ENCODE measurements at places on chromosomes 6 and 20.
A peak's percentile ranks its signal among the peaks of the same experiment; 100 is the strongest.

DNA sequence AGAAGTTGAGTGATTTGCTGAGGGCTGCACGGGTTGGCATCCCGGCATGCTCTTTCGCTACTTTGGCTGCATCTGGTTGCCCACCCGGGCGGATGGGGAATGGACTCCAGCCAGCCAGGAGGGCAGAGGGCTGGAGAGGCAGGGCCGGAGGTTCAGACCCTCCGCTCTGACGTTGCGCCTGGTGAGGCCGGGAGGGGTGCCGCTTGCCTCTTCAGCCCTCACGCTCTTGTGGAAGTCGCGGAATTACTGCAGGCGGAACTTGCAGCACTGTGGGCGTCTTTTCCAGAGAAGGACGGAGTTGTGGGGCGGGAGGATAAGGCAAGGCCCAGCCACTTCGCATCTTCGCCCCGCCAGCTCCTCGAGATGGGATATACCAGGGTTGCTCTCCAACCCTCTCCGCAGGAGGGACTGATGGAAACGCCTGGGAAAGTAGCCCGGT lies 656 bp downstream of the RTEL1 start:
- peak; percentile 36 for ATAC-seq

GRCh38 chr20:50318710-50319109 lies 128.1 kb downstream of the CEBPB start:
- no peak for ATAC-seq

GRCh38 chr6:142118925-142119324 lies 13.8 kb upstream of the GJE1 start:
- no peak for ATAC-seq

- no peak for ATAC-seq
Observed at GRCh38 chr6:139852488-139853140, 478.2 kb upstream of the CITED2 start.

DNA sequence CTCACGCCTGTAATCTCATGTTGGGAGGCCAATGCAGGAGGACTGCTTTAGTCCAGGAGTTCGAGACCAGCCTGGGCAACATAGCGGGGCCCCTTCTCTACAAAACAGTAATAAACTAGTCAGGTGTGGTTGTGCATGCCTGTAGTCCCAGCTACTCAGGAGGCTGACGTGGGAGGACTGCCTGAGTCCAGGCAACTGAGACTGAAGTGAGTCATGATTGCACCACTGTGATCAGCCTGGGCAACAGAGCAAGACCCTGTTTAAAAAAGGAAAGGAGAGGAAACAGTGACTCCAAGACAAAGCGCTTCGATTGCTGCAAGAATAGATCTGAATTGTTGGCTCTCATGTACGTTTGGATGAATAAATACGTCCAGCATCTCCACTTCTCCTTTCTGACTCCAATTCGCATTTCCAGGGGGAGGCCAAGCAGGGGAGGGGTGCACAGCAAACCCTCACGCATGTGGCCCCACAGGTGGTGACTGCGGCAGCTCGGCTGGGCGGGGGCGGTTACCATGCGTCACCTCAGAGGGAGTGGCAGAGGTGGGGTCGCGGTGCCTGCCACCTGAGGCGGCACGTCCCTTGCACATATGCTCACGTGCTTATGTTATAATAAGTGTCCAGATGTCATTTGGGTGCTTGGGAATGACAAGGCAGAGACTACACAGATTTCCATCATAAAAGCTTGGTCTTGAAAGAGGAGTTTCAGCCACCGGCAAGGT lies 95.1 kb upstream of the MPC1 start:
- peak; percentile 18 for ATAC-seq

Data from motor neuron (in vitro differentiated cells).